ENCODE measurements at places on chromosomes 5 and 9.
A peak's percentile ranks its signal among the peaks of the same experiment; 100 is the strongest.

DNA sequence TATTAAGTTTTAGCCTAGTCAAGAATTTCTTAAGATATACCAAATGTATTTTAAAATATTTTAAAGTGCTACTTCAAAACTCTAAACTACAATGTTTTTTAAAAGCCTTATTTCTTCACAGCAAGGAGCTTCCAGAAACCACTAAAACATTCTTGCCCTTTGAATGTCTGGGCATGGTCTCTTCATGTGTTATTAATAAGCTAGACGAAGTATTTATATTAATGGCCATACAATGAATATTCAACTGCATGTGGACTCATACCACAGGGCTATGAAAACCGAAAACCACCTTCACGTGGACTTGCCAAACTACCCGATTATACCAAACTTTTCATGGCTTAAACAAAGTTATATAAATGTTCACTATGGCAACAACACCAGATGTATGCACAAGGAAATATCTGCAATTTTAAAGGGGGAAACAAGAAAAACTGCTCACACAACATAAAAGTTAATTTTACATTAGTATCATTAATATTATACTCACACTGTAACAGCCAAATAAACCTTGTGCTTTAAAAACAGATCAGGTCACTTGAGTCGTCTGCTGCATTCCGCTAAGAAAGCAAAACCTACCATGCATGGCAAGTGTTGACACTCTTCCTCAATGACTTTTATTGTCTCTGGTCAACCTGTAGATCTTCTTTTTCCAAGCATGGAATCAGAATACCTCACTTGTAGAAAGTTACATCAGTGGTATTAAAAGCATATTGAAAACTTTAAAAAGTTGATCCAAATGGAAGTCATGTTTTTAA lies 246.3 kb downstream of the BNC2 start:
- no peak for DNase-seq

DNA sequence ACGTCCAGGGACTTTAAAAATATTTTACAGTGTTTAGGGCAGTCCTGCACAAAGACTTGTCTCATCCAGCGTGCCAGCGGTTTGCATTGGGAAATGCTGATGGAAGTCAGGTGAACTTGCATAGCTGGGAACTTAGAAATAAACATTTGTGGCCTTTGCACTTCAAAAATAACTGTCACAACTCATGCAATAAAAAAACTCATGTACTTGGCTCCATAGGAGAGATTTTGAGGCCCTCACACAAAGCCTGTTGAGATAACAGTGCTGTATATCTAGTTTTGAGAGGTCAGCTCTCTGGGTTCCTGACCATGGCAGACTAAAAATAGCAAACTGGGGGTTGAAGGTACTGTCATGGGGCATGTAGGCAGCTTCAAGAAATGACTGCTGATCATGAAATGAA lies 5.5 kb downstream of the COMMD10 start:
- DNase-seq: no peak

GRCh38 chr5:160213537-160213936 lies 15.8 kb upstream of the FABP6 start:
- no peak for DNase-seq

GRCh38 chr5:79258801-79259200 lies 22.9 kb downstream of the JMY start:
- no peak for DNase-seq

GRCh38 chr5:139848508-139849100 lies 53.0 kb downstream of the PSD2 start:
- no peak for DNase-seq

- DNase-seq: no peak
Observed at GRCh38 chr5:93886917-93887361, 145.5 kb upstream of the POU5F2 start.

GRCh38 chr5:127028822-127029457 lies 1.4 kb downstream of the MARCHF3 start:
- no peak for DNase-seq

DNA sequence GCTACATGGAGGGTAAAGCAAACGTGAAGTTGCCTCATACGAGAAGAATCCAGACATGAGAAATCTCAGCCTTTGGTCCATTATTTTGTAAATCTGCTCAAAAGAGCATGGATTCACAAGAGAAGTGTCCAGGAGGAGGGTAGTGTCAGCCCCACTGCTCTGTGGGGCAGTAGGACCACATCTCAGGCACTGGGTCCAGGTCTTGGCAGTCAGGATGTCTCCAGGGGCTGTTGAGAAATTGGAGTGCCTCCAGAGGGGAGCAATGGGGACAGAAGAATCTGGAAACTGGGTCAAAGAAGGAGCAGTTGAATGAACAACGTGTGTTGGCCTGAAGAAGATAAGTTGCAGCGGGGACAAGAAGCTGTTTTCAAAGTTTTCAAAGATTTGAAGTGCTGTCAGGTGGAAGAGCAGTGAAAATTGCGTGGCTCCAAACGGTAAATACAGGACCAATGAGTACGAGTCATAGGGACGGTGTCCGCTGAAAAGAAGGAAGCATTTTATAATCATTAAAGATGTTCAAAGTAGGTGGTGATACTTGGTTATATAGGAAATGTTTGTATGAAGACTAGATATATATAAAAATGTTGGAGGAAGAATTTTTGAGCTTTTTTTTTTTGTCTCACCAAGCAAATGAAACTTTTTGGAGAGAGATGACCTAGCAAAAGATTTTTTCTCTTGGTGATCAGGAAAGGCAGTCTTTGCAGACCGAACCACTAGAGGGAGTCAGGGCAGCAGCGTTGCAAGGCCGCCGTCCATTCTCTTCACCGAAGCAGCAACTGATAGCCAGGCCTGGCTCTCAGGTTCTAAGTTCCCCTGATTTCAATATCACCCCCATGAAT lies 57.1 kb upstream of the ZBED3 start:
- DNase-seq: peak; percentile 12

DNA sequence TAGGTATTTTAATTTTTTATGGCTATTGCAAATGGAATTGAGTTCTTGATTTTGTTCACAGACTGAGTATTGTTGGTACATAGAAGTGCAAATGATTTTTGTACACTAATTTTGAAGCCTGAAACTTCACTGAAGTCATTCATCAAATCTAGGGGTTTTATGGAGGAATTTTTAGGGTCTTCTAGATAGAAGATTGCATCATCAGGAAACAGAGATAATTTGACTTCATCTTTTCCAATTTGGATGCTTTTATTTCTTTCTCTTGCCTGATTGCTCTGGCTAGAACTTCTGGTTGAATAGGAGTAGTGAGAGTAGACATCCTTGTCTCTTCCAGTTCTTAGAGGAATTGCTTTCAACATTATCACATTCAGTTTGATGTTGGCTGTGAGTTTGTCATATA lies 58.2 kb upstream of the SNCAIP start:
- DNase-seq: no peak

- DNase-seq: no peak
Observed at GRCh38 chr9:109817846-109818472, 38.0 kb downstream of the PALM2AKAP2 start.

DNA sequence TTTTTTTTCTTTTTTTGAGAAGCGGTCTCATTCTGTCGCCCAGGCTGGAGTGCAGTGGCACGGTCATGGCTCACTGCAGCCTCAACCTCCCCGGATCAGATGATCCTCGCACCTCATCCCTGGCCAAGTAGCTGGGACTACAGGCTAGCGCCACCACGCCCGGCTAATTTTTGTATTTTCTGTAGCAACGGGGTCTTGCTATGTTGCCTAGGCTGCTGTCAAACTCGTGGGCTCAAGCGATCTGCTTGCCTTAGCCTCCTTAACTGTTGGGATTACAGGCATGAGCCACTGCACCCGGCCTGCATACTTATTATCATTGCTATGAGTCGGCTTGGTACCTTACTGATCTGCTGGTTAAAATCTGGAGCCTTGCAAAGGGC lies 790 bp upstream of the IARS1 start:
- no peak for DNase-seq

- no peak for DNase-seq
Observed at GRCh38 chr5:2432076-2432920, 319.2 kb downstream of the IRX2 start.

GRCh38 chr5:38816083-38817030 lies 29.5 kb upstream of the OSMR start:
- DNase-seq: no peak

DNA sequence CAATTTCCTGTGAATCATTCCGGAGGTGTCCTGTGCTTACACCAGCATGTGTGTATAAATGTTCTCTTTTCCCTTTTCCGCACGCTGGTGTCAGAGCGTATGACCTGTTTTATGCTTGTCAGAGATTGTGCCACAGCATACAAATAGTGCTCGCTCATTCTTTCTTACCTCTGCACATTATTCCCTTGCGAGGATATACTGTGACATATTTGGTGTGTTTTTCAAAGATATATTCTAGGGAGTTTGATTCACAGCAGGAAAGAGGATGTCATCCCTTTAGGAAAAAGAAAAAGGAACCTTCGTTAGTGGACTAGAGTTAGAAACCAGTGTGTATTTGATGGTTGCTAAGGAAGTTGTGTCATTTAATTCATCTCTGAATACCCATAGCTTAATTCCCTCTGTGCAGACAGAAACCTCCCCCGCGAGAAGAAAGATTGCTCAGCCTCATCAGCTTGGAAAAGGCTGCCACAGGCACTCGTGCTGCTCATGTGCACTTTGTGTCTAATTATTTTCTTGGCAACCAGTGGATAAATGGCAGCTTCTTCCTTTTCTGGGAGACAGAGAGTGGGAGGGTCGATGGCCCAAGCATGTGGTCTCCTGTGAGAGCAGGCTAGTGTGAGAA lies 14.7 kb upstream of the CCIN start:
- no peak for DNase-seq

DNA sequence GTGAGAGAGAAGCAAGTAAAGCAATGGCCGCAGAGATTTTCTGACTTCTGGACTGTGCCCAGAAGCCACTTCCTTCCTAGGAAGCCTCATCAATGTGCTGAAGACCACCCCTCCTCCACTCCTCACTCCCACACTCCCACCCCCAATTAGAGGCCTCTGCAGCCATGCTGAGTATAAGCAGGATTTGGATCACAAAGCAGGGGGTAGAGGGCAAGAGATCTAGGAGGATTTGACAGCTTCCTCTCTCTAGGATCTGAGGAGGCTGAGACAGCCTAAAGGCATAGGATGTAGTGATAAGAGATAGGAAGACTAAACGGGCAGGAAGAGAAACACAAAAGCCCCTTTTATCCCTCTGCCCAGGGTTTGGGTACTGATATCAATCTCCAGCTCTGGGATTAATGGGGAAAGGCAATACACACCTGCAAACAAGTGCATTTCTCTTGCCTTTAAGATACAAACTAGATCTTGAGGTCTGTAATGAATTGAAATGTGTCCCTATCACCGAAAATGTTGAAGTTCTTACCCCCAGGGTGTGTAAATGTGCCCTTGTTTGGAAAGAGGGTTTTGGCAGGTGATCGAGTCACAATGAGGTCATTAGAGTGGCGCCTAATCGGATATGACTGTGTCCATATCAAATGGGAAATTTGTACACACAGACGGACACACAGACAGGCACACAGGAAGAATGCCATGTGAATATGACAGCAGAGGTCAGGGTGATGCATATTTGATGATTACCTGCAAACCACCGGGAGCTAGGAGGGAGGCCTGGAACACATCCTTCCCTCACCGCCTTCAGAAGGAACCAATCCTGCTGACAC lies 28.5 kb downstream of the KCNV2 start:
- no peak for DNase-seq

DNA sequence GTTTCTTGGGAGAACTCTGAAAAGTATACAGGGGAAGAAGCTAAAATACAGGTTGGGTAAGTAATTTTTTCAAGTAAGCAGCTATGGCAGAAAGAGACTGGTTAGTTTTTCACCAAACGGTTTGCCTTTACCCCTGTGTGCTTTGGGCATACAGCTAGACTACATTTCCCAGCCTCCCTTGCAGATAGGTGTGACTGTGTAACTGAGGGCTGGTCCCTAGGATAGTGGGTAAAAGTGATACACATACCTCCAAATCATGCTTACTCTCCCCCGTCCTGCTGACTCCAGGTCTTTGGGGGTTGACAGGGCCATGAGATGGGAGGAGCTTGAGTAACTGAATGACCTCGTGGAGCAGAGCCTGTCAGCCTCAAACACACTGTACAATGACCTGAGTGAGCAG lies 208.6 kb upstream of the GDNF start:
- no peak for DNase-seq

DNA sequence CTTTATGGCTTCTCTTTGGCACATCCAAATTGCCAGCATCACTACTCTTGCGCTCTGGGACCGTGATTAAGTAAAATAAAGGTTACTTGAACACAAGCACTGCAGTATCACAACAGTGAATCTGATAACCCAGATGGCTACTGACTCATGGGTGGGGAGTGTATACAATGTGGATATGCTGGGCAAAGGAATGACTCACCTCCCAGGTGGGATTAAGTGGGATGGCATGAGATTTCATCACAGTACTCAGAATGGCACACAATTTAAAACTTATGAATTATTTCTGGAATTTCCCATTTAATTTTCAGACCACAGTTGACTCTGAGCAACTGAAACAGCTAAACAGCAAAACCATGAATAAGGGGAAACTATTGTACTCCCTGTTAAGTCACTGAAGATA lies 4.3 kb downstream of the GFM2 start:
- no peak for DNase-seq

DNA sequence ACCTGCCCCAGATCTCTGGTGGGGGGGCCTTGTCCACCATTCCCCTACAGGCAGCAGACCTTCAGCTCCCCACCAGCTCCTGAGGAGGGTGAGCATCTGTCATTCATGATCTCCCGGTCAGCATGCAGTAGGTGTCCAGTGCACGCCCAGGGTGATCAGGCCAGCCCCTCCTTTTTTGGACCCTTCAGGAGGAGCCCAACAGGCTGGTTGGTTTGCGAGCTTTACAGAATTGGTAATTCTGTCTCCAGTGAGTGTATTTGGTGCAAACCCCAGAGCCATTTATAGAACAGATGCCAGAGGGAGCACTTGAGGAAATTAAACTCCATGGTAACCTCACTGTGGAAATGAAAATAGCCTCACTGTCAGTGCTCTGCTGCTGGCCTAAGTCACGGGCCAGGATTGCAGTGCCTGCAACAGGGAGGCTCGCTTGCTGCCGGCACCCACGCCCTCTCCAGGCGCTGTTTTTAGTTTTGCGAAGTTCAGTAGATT lies 23.4 kb downstream of the WNK2 start:
- no peak for DNase-seq

DNA sequence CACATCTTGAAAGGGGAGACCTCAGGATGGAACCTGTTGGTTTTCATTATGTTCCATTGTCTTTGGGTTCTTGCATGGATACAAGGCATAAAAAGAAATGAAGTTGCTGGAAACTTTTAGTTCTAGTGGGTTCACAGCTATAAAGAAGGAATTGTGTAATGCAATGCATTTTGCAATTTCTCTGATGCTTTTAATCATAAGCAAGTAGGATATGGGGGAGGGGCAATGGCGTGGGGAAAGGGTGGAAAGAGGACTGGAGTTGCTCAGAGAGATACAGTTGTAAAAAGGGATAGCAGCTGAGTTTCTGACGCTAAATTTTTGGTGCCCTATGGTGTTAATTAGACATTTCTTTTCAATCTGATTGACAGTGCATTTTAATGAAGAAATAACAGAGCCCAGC lies 88.6 kb upstream of the FANCC start:
- no peak for DNase-seq

Data from stimulated activated CD4-positive, alpha-beta T cell treated with anti-CD3 and anti-CD28 coated beads, TNF-alpha, amount 100 ng/mL, for 1 hour (primary cell).